Amniotic stem cell (primary cell): ENCODE measurements at places on chromosomes 3 and 15.

GRCh38 chr3:70982700-70983140 lies 600.8 kb downstream of the FOXP1 start:
- DNase-seq = peak; percentile 47

GRCh38 chr3:72189339-72189738 lies 404.4 kb upstream of the PROK2 start:
- DNase-seq = no peak

DNA sequence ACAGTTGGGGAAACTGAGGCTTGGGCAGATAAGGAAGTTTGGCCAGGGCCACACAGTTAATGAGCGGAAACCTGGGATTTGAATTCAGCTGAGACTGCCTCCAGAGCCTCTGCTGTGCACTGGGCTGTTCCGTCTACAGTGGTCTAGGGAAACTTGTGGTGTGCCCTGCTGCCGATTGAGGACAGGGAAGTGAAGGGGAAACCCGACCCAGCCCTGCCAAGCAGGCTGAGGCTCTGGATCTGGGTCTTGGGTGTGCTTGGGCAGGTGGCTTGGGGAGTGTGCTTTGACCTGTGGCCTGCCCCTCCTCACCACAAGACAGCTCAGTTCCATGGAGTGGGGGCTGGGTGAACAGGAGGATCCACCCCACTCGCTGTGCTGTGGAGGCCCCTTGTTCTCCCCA lies 17.6 kb downstream of the NISCH start:
- DNase-seq = no peak

- no peak for DNase-seq
Measured at GRCh38 chr3:156587760-156588069, 32.8 kb upstream of the SSR3 start.

DNA sequence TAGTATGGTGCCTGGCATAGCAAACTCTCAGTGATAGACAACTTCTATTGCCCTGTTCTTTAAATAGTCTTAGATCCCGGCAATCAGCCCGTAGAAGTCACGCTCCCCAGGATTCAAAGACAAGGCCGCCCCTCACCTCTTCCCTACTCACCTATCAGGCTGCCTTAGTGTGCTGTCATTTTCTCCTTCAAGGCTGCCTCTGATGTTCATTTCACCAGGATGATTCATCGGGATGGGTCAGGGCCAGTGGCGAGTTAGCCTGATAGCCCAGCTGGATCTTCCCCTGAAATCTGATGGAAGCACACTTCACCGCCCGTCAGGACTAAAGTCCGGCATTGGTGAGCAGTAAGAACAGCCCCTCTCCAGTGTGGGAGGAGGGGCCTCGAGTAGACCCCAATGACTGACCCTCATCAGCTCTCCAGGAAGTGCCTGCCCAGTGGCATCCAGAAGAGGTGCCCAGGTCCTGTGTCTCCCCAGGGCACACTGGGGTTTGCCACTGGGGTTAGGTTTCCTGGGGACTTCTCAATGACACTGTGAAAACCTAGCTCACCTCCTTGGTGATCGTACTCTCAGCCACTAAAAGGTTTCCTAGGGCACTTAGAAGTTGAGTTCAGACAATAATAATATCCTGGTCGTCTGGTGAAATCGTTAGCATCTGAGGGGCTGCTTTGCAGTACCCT lies 37.5 kb downstream of the TPM1 start:
- no peak for DNase-seq

DNA sequence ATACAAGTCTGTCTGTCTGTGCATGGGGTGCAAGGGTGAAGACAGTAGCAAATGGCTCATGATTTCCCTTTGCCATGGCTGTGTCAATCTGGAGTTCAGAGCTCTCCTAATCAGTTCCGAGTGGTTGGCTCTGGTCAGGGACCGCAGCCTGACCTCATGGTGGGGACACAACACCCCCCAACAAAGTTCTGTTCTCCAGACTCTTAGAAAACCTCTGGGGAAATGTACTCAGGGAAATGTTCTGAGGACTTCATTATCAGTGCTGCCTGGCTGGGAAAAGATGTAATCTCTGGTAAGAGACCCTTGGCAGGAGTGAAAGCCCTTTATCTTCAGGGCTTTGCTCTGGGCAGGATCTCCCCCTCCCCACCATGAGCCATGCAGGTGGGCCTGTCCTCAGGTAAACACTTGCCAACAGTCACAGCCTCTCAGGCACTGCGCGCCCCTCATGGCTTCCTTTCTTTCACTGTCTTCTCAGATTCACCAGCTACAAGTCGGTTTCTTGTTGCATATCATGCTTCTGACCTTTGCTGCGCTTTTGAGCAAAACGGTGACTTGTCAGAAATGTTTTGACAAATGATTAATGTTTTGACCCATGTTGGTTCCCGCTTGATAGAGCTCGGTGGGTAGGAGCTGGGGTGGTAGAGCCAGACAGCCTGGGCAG lies 95.5 kb downstream of the ST6GAL1 start:
- DNase-seq = no peak

DNA sequence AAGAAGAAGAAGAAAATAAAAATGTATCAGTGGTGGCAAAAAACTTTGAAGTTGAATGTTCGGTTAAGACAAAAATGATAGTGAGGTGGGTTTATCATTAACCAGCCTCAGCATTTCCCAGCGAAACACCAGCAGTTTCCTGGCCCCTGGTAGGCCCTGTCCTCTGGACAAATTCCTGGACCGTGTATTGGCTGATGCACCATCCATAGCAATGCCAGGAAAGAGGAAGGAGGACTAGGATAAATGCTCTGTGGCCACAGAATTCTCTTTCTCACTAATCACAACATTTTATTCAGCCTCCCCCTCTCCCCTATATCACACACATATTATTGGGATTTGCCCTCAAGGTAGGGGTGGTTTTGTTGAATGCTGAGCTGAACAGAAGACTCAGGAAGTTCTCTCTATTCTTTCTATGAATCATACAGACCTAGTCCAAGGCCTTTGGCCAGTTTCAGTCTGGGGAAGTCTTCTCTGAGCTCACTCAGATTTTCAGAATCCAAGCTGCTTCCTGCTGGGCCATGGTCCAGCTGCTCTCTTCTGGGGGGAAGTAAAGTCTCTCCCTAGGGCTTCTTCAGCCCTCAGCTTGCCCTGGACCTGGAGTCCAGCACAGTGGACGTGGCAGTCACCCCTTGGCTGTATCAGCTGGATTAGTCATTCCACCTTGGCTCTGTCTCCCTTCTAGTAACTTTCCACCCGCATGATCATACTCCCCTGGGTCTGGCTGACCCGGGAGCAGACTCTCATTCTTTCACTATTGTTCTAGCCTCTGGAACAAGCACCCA lies 27.6 kb downstream of the SLC28A1 start:
- DNase-seq = peak; percentile 78

- DNase-seq = no peak
Measured at GRCh38 chr3:141372656-141373055, 4.4 kb downstream of the ZBTB38 start.

GRCh38 chr3:58824285-58824684 lies 157.7 kb upstream of the FAM3D start:
- DNase-seq = peak; percentile 37
